Stimulated activated CD8-positive, alpha-beta memory T cell treated with anti-CD3 and anti-CD28 coated beads, Interleukin-4, amount 100 ng/mL, for 4 hours (primary cell): ENCODE measurements at places on chromosomes 1 and 21.

GRCh38 chr1:28371010-28371377 is 1.5 kb downstream of the PHACTR4 start:
- DNase-seq, result no peak

- DNase-seq, result no peak
Observed at GRCh38 chr1:242946206-242946605, 308.9 kb downstream of the CEP170 start.

DNA sequence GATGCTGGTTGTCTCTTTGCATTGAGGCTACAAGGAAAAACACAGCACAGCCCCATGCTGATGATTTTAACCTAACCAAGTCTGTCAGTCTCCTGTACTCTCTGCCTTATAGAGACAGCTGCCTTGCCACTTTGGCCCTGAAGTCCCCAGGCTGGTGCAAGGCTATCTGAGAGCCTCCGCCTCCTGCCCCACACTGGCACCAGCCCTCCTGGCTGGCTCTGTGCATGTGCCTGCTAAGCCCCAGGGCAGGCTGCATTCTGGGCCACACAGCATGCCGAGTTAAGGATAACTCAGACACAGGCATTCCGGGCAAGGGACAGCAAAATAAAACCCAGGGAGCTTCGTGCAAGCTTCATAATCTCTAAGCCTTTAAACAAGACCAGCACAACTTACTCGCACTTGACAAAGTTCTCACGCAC is 910 bp downstream of the RUNX1 start:
- no peak for DNase-seq

DNA sequence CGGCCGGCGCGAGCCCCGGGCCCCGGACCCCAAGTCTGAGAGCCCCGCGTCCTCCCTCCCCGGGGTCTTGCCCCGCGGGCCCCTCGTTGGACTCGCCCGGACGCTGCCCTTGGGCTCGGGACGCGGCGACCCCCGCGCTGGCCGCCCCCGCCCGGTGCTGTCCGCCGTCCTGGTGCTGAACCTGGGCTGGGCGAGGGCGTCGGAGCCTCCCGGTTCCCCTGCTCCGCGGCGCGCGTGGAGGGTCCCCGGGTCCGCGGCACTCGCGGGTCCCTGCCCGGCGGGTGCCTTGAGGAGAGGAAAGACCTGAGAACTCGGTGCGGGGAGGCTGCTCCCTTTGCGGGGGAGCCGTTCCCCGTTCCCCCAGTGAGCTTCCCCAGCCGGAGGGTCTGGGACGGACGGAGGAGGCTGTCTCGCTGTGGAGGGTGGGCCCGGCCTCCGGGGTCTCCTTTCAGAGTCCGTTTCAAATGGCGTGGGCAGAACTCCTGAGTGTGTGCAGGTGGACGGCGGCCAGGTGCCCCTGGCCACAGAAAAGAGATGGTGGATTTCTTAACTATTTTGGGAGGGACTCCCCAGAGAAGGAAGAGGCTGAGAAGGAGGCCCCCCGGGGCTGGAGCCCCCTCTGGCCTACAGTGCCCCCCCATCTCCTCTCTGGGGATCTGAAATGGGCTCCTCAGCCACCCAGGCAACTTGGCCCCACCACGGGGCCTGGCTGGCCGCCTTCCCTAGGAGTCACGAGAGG is 595 bp downstream of the GABRD start:
- DNase-seq, result no peak

- no peak for DNase-seq
Observed at GRCh38 chr1:61170328-61171238, 88.2 kb downstream of the NFIA start.

- no peak for DNase-seq
Observed at GRCh38 chr1:178241837-178242236, 147.9 kb downstream of the RASAL2 start.

DNA sequence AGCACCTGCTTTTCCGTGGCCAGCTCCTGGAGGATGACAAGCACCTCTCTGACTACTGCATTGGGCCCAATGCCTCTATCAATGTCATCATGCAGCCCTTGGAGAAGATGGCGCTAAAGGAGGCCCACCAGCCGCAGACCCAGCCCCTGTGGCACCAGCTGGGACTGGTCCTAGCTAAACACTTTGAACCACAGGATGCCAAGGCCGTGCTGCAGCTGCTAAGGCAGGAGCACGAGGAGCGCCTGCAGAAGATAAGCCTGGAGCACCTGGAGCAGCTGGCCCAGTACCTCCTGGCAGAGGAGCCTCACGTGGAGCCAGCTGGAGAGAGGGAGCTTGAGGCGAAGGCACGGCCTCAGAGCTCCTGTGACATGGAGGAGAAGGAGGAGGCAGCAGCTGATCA is 413 bp downstream of the UBL4B start:
- DNase-seq, result no peak

- peak; percentile 54 for DNase-seq
Observed at GRCh38 chr1:26378088-26378878, 5.7 kb upstream of the ZNF683 start.

- DNase-seq, result no peak
Observed at GRCh38 chr1:210057593-210057992, 119.6 kb downstream of the SYT14 start.

DNA sequence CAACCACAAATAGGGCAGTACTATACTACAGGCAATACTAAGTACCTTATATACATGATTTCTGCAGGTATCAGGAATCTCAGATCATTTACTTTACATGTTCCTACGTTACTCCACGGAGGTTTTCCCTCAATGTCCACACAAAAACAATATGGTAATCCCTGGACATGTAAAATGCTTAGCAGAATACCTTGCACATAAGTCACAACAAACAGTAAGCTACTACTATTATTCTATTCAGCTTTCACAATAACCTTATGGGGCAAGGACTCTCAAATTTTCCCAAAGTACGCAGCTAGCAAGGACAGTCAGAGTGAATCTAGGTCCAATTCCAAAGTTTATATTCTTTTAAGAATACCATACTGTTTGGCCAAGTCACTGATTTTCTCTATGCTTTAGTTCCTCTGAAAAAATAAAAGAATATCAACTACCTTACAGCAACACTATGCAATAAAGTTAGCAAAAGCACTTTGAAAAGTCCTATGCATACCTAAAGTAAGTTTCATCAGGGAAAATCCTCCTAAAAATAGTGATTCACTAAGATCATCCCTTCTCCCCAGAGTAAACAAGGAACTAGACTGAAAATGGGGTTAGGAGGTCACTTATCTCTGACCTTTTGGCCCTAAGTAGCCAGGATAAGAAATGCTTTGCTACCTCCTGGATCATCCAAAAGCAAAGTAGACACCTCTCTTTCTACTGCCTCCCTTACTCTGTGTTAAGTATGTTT is 67.4 kb downstream of the LUZP1 start:
- DNase-seq, result no peak

DNA sequence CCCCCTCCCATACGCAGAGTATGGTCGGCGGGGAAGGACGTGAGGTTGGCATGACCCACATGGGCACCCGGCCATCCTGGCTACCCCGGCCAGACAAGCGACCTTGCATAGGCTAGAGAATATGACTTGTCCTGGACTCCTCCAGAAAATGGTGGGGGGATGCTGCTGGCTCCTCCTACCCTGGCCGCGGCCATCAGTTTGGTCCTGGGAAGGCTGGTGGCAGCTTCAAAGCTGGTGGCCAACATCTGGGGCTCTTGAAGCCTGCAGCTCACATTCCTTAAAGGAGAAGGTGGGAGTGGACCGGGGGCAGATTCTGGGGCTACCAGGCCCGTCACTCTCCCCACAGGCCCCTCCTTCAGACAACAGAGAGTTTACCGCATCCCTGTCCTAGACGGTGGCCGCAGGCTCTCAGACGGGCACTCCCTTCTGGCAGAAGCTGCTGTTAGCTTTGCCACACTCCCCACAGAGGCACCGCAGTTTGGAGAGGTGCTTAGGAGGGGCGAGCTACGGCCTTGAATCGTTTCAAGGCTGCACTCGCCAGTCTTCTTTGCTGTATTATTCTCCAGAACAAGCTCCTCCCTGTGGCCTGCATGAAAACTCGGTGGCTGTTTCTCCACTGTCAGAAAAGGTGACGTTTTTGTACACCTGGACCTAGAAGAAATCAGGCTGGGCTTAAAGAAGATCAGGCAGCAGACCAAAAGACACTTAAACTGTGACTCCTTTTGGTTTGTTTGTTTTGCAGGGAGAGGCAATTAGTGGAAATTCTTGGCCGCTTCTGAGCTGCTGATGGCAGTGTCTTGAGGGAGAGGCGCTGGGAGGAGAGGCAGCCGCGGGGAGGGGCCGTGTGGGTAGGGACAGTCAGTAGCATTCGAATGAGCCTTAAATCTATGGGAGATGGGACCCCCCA is 68.0 kb downstream of the RUNX3 start:
- DNase-seq, result no peak

- DNase-seq, result no peak
Observed at GRCh38 chr21:43602266-43603232, 56.7 kb downstream of the HSF2BP start.

DNA sequence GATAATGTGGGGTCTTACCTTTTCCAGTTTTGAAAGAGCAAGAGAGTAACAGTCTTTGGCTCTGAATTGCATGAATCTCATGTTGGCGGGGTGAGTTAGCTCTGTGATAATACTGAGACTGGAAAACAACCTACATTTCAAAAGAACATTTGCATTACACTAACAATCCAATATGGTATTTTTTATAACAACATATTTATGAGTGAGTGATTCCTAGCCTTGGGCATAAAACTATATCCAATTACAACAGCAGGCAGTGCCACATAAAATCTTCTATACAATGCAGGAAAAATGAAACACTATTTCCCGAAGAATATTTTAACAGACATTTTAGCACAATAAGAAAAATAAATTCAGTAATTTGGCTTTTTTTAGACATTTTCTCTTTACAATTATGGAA is 303.0 kb downstream of the KCNT2 start:
- no peak for DNase-seq

GRCh38 chr1:84715342-84716019 is 25.2 kb upstream of the SSX2IP start:
- DNase-seq, result no peak

GRCh38 chr1:32868085-32868484 is 2.6 kb downstream of the FNDC5 start:
- no peak for DNase-seq

- DNase-seq, result no peak
Observed at GRCh38 chr1:14137411-14138134, 437.6 kb downstream of the PRDM2 start.

GRCh38 chr1:109546311-109547109 is 1.9 kb upstream of the GNAI3 start:
- DNase-seq, result peak; percentile 87

GRCh38 chr1:7298145-7298544 is 473.0 kb upstream of the VAMP3 start:
- no peak for DNase-seq

DNA sequence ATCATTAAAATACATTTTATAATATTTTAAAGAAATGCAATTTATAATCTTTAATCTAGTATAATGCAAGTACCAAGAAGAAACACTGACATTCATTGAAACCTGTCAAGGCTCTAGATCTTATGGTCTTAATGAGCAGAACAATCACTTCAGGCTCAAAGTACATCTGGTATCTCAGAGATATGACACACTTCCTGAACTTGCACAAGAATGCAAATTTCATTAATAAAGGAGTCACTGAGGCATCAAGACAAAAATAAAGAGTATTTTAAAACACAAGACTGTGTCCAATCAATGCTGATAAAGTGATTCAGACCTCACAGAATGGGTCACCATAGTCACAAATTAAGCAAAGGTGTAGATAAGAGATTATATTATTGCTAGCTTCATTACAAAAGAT is 178.1 kb downstream of the AK5 start:
- DNase-seq, result no peak

DNA sequence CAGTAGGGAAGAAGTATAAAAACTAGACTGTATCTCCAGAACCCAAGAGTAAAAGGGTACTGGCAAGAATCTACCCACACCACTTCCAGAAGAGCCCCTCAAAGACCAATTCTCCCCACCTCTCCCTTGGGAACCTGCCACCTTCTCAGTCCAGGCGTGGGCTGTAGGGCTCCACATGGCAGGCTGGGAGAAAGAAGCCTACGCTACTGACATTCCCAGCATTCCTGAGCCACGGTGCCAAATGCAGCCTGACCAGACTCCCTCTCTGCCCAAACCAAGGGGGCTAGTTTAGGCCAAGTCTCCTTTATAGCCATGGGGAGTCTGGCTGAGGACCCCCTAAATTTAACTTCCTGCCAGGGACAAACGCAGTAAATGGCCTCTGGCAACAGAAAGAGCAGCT is 2.0 kb downstream of the UBE2Q1 start:
- DNase-seq, result no peak

DNA sequence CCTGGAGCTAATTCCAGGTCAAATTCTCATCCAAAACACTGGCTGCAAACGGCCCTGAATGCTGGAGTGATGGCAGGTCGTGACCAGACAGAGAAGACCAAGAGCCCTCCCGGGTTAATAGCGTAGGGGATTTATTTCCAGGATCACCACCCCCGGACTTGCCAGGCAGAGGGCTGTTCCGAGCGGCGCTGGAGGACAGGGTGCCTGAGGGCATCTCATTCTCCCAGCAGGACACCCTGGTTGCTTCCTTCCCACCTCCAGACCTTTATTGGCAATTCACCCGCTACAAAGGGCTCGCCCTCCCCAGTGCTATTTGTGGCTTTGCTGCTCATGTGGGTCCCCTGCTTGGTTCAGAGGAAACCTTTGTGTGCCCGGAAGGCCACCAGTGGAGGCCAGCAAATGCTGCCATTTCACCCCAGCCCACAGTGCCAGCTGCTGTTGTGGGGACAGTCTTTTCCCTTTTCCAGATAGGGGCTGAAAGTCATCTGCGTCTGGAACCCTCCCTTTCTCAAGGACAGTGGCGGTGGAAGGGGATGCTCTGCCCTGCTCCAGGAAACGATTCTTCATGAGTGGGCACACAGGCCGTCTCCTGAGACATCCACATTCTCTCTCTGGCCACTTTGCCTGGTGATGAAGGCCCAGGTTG is 19.0 kb upstream of the C1orf174 start:
- no peak for DNase-seq

DNA sequence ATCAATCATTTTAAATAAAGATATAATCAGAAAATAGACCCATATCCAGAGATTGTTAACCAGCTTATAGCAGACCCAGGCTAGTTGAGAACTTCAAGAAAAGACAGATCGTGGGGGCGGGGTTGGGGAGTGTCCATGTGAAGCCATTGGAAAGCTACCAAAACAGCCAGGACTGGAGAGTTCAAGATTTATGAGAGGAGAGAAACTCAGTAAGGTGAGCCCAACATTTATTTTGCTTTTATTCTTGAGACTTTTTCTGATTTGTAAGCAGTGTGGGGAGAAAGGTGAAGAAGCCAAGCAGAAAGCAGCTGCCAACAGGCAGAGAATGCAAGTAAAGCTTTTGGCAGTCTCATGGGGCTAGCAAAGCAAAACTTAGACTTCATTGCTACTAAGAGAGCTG is 179.9 kb downstream of the VPS13D start:
- DNase-seq, result no peak

DNA sequence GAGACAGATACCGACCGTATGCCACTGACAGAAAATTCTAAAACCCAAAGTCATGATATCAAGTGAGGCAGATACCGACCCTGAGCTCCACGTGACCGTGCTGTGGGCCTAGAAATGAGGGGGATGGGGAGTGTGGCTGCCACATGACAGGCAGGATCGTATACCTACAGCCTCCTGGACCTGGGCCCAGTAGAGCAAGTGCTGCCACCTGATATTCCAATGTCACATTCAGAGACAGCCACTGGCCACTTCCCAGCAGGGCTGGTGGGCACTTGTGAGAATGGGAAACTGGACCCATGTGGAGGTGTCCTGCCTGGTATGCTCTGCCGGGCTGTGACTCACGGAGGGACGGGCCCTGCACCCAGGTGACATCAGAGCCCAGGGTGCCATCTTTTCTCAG is 44.6 kb upstream of the CLDN14 start:
- DNase-seq, result no peak

- no peak for DNase-seq
Observed at GRCh38 chr1:194277927-194278326, 1091.5 kb upstream of the B3GALT2 start.
